ENCODE measurements at places on chromosomes 16 and 17.

DNA sequence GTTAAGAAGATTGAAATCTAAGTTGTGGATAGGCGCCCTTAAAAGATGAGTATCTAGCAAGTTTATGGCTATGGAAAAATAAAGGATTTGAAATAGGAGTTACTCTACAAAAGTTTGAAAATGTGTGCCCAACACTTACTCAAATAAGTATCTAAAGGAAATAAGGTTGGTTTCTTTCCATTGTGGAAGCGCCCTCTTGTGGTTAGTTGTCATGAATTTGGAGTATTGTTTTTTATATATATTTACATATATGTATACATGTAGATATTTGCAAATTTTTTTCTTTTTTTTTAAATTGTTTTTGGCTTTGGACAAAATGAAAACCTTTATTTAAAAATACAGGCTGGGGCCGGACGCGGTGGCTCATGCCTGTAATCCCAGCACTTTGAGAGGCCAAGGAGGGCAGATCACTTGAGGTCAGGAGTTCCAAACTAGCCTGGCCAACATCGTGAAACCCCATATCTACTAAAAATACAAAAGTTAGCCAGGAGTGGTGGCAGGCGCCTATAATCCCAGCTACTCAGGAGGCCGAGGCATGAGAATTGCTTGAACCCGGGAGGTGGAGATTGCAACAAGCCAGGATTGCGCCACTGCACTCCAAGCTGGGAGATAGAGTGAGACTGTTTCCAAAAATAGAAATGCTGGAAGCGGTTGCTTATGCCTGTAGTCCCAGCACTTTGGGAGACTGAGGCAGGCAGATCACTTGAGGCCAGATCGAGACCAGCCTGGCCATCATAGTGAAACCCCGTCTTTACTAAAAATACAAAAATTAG lies 24.0 kb upstream of the VPS4A start:
- DNase-seq: peak; percentile 64

- DNase-seq: no peak
Observed at GRCh38 chr17:59807892-59808509, 84.7 kb downstream of the TUBD1 start.

DNA sequence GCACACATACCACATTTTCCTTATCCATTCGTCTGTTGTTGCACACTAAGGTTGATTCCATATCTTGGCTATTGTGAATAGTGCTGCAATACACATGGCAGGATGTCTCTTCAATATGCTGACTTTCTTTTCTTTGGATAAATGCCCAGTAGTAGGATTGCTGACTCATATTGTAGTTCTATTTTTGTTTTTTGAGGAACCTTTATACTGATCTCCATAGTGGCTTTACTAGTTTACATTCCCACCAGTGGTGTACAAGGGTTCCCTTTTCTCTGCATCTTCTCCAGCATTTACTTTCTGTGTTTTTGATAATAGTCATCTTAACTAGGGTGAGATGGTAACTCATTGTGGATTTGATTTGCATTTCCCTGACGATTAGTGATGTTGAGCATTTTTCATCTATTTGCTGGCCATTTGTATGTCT lies 118.1 kb downstream of the STXBP4 start:
- DNase-seq: no peak

GRCh38 chr16:72132726-72133125 lies 39.1 kb downstream of the DHX38 start:
- DNase-seq: no peak

DNA sequence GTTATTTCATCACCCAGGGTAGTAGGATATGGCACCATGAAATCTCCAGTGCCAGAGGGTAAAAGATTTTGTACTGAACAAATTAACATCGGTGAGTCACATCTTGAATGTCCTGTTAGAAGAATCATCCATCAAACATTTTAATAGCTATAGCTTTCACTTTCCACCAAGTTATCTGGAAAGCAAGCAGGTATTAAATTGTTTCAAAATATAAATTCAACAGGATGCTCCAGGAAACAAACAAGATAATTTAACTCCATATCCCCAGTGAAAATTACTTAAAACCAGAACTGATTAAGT lies 2.4 kb downstream of the VEZF1 start:
- DNase-seq: no peak

GRCh38 chr16:69620573-69620972 lies 54.8 kb downstream of the NFAT5 start:
- no peak for DNase-seq

DNA sequence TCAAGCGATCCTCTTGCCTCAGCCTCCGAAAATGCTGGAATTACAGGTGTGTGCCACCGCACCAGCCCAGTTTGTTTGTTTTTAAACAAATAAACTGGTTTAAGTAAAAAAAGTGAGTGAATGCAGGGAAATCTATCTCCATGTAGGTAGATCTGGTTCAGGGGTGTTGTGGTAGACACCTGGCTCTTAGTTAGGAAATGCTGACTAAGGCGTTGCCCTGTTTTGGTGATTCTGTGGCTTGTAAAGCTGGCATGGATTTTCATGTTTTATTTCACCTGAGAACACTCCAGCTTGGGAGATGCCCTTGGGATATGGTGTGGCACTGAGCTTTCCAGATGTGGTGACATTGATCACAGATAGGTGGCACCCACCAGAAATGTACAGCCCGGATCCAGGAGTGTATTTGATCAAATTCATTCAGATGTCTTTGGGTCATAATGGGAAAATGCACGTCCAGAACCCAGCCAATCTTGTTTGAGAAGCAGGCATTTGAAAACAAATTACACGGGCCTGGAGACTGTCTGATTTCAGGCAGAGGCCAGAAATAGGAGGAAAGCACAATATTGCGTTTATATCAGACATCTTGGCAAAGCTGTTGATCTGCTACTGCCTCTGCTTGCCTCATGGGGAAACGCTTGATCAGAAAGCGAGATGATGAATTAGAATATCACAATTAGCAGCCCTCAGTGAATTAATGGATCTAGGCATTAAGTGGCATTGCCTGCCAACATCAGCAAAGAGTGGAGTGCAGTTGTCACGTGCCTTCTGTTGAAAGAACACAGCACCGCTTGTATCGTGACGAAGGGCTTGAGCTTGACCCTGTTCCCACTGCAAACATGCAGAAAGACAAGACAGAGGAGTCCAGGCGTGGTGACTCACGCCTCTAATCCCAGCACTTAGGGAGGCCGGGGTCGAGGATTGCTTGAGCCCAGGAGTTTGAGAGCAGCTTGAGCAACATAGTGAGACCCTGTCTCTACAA lies 7.3 kb upstream of the IL34 start:
- DNase-seq: no peak

GRCh38 chr17:75241996-75242460 lies 19.4 kb downstream of the GGA3 start:
- no peak for DNase-seq

DNA sequence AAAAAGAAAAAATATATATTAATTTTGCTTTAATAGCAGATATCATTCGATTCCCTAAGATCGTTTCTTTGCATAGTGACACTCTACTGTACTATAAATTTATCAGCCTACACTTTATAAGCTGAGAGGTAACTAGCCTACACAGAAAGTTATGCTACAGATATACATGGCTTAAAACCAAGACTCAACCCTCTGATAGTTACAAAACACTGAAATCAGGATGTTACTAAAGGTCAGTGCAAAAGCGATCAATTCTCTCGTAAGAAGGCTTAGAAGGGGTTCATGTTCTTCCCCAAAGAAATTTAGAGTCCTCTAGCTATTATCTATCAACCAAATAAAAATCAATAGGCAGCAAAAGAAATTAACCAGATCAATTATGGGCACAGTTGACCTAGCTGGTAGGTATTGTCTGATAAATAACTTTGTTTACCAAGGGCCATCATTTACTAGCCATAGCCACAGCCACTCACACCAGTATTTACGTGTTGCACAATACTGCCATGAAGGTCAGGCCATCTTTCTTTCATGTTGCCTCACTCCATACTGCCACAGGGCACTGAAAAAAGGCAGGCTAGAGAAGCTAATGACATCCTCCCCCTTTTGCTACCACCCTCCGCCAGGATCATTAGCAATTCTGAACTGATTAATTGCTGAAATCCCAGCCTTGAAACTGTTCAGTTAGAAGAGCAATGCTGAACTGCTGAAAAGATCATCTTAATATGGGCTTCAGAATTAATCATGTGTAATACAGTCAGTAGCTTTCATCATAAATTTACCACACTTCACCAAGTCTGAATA lies 43.7 kb downstream of the RND2 start:
- no peak for DNase-seq

GRCh38 chr16:72927199-72928089 lies 120.5 kb downstream of the ZFHX3 start:
- DNase-seq: no peak

DNA sequence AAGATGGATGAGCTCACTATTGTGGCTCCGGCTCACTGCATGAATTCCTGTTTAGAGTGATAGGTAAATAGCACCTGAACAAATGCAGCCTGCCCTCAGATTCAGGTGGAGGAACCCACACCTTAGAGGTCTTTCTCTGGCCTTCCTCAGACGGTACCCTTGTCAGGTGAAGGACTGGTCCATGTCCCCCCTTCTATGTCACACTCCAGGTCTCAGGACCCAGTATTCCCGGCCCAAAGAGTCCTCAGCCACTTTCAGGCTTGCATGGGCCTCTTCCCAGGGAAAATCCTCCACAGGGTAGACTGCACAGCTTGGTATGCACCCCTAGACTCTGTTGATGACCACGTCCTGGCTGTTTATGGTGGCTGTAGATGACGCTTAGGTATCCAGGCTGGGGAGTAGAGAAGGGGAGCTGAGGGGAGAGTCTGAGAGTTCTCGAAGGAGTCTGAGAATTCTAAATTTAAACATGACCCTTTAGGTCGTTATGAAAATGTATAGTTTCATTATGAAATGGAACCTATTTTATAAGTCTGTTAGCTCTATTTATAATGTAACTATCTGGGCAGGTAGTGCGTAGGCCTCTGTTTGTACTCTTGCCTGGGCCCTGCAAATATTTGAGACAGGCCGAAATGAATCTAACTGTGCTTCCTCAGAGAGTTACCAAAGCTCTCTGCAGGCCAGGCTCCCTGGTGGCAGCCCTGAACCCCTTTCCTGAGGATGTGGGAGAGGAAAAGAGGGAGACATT lies 32.5 kb upstream of the CCR7 start:
- DNase-seq: no peak

GRCh38 chr17:5958850-5959249 lies 111.3 kb upstream of the WSCD1 start:
- no peak for DNase-seq

GRCh38 chr16:88473666-88474534 lies 20.8 kb downstream of the ZFPM1 start:
- DNase-seq: no peak

GRCh38 chr17:13140750-13141149 lies 122.9 kb upstream of the ELAC2 start:
- no peak for DNase-seq
